SK-N-SH treated with all-trans-retinoic acid at 6 μM for 48 hours (cell line): ENCODE measurements at places on chromosomes 12 and 14.

GRCh38 chr12:68065687-68066086 is 76.4 kb downstream of the IFNG-AS1 start:
- no peak for ATAC-seq

DNA sequence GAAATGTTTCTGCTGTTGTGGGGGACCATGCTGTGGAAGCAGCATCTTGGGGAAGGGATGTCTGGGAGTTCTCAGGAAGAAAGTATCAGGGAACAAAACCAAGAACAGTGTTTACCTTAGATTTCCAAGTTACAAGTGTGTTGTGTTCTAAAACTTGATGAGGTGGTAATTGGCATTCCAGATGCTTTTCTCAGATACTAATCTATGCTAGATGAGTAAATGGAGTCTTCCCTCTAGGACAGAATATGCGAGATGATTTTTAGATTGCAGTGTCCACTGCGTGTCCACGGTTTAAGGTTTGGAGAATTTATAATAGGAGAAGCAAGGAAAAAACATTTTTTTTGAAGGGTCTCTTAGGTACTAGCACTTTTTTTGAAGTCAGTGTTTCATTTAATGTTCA is 436.5 kb downstream of the PCNX1 start:
- no peak for ATAC-seq

DNA sequence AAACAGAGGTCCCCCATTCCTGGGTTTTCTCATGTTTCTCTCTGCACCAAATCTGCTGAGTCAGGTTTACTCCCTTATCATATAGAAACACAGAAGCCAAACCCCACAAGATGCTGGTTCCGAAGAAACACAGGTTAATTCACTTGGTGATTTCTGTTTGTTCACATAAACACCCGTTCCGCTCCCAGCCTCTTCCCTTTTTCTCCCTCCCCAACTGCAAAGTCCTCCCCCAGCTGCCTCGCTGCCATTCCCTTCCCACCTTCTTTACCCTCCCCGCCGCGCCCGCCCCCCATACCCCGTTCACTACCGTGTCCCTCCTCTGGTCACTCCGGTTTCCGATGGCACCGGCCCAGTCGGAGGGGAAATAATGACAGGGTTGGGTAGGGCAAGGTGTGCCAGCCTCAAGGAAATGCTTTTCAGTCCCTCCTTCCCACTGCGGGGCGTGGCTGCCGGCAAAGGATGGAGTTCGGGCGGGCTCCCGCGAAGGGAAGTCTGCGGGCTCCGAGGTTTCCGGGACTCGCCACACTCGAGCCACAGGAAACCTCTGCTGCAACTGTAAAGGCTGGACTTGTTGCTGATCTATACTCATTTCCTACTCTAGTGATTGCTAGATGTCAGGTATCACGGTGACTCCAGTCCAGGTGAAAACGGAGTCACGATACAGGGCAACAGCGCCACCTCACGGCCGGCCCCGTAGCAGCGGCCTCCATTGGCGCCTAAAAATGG is at the start of gene STYK1:
Gene STYK1, minus strand, starts transcription at position 394 of the 726 bp plus-strand sequence. CDS start 39,434 bp downstream, outside the sequence.
- ATAC-seq: peak; percentile 77

GRCh38 chr14:71905031-71905430 is 27.2 kb upstream of the RGS6 start:
- no peak for ATAC-seq

- ATAC-seq: no peak
Measured at GRCh38 chr12:110935588-110935987, 15.2 kb upstream of the MYL2 start.

DNA sequence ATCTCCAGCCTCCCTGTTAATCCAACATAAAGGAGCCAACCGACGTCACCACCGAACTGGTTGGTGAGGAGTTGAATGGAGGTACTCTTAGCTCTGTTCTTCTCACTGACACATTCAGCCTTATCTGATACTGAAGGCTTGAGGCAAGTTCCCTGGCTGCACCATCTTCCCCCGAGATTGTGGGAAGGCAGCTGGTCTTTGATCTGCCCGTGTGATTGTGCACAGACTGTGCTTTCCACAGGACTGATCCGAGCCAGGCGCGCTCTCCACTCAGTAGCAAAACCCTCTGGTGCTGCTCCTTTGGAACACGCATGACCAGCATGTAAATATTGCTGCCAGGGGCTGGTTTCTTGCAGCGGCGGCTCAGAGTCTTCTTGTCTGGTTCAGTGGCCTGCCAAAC is 30.1 kb upstream of the DLK1 start:
- ATAC-seq: no peak

DNA sequence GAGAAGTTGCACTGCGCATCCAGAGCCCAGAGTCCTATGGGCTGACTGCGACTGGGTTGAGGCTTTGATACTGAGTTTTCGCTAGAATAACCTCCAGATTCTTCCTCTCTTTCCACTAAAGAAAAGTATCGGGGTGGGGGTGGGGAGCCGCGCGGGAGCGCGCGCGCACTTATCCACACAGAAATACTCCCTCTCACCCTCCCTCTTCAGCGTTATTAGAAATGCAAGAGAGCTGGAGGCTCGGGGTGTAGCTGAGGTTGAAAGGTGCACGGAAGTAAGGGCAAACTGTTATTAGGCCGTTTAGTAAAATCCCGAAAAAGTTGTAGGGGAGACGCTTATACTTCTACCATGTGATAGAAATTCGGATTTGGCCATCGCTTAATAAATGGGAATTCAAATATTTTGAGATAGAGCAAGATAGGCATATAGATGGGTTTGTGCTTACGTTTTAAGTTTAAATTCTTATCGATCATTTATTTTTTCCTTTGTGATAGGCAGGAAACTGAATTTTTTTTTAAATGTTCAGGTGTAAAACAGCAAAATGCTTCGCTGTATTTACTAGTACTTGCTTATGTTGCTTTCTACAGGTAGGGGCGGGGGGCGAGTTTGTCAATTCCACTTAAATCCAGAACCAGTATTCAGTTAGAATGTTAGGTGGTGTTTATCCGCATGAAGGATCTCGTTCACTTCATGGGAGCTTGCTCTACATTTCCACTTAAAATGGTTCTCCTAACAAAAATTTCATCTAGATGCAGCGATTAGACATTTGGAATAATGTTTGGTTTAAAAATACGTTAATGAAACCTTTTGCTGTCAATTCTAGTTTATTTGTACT is 1.1 kb downstream of the ARHGAP5 start:
- peak; percentile 12 for ATAC-seq

- peak; percentile 7; the same call in 1 of the 3 replicates for ATAC-seq
Measured at GRCh38 chr12:6276956-6277620, 33.4 kb upstream of the PLEKHG6 start.

GRCh38 chr14:57073986-57074385 is 194.7 kb downstream of the EXOC5 start:
- no peak for ATAC-seq

DNA sequence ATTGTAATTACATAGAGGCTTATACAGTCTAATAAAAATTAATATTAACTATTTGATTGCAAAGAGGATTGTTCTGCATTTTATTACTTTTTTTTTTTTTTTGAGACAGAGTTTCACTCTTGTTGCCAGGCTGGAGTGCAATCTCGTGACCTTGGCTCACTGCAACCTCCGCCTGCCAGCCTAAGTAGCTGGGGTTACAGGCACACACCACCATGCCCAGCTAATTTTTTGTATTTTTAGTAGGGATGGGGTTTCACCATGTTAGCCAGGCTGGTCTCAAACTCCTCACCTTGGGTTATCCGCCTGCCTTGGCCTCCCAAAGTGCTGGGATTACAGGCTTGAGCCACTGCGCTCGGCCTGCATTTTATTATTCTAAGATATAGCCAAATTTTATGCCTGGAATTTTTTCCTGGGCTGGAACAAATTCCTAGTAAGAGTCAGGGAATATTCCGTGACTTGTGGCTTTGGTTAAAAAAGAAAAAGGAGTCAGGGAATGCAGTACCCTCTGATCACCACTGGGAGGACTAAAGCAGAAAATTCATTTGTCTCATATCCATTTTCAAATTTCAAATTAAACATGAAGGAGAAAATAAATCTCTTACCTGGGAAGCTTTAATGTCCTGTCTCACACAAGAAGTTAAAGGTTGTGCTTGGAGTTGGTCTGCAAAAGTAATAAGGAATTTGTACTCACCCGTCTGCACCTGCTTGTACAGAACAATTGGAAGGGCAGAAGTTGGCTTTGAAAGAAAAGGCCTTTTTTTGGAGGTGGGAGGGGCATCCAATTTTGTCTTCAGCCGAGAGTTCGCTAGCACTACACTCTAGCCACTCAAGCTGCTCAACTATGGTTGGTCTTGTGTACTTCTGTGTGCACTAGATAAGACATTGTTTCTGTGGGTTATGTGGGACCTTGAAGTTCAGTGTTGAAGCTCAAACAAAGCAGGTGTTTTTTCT is 8.7 kb downstream of the MARK3 start:
- 0 out of 3 replicates have a peak, but pooled peaks have one; percentile 31 for ATAC-seq

DNA sequence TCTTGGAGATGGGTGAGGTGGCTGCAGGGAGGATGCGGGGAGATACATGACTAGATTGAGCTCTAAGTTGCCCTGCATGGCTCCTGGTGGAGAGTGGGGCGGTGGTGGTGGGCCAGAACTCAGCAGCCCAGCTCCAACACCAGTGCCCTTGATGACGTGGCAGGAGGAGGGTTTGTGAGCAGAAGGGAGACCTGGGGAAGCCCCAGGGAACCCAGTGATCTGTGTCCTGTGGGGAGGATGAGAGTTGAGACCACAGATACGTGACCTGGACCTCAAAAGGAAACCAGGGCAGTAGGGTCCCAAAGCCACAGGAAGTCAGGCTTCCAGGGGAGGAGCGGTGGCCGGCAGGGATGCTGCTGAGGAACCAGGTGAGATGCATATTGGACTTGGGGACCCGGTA is 989.1 kb upstream of the TMEM132C start:
- ATAC-seq: no peak

DNA sequence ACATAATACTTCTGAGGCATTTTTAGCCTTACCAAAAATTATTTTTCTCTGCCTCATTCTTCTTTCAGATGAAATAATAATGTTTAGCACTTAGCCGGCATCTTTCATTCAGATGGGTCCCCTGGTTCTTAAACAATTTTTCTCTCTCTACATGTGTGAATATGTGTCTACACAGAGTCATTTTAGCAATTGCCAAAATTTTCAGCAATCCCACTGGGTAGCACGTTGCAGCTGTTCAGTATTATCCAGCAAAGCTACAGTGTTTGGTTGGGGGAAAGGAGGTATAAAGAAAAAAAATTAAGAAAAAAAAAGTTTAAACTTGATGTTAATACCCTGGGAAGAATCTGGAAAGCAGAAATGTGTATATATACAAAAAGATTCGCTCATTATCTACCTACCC is 160.5 kb upstream of the TRHDE start:
- ATAC-seq: no peak

DNA sequence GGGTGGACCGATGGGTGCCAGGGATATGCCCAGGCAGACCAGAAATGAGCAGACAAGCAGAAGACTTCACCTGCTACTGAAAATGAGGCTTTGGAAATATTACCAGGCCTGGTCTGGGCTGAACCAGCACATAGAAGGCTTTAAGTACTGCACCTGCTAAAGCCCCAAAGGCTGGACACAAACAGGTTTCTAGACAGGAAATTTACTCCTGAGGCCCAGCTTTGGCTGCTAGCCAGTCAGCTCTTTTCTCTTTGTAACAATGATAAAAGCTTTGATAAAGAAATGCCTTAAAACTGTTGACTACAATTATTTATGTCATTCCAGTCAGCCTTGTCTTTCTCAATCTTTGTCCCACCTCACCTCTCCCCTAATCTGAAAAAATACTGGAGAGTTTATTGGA is 228.9 kb upstream of the EGLN3 start:
- ATAC-seq: no peak

- ATAC-seq: no peak
Measured at GRCh38 chr14:90555126-90556011, 158.5 kb downstream of the CALM1 start.

DNA sequence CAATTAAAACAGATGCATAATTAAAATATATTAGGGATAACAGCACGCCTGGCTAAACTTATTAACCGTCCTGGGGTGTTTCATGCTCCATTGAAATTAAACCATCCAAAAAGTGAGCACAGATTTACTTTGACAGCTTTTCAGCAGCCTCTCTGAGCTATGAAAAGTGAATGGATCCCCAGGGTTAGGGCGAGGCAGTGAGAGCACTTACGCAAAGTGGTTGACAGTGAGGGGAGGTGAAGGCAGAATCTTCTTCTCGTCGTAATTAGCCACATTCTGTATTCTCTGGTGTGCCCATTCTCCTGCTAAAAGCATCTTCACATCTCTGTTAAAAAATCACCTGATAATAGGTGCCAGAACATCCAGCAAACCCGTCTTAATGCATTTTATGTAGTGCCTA is 1.9 kb downstream of the TMTC2 start:
- no peak for ATAC-seq

- ATAC-seq: no peak
Measured at GRCh38 chr14:90757452-90757851, 58.8 kb downstream of the TTC7B start.

DNA sequence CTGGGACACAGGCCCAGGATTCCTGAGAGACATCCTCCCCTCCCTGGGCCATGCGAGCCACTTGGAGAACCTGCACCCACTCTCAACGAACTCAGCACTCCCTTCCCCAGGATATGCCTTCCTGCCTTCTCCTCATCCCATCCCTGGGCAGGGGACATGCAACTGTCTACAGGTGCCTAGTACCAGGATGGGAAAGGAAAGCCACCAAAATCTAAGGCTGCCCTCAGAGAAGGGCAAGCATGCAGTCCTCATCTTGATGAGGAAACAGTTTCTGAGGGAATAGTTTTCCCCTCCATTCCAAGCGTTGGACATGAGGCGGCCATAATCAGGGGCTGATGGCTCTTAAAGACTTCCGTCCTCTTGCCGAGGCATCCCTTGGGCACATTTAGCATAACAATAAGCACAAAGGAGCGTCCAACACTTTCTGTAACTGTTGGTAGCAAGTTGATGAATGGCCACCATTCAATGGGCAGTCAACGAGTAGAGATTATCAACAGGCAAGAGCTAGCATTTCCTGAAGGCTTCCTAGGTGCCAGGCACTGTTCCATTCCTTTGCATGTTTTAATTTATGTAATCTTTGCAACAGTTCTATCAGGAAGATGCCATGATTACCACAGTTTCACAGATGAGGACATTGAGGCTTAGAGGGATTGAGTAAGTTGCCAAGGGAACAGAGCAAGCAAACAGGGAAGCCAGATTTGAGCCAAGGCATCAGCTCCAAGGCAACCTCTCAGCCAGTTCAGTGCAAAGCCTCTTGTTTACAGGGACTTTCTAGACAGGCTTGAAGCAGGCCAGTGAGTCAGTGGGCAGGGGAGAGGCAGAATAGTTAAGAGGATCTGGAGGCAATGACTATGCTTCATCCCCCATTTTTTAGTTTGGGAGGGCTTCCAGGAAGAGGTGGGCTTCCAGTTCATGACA is 105.1 kb downstream of the SINHCAF start:
- ATAC-seq: no peak; the same call in 2 of the 3 replicates

DNA sequence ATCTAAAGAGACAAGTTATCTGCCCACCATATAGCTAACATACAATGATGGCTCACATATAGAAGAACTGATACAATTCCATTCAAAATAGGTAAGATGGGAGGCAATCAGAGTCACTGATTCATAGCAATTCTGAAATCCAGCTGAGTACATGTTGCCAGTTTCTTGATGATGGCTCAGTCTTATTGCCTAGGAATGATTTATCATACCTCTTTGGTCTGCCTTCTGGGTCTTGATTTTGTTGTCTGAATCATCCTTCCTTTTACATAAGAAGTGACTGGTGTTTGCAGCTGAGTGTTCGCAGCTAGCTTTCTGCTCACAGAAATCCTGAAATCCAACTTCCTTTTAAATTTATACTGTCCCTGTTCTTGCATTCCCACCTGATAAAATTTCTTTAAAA is 463.2 kb upstream of the MGAT4C start:
- ATAC-seq: no peak
